ENCODE measurements at places on chromosomes 11 and 22.
A peak's percentile ranks its signal among the peaks of the same experiment; 100 is the strongest.

DNA sequence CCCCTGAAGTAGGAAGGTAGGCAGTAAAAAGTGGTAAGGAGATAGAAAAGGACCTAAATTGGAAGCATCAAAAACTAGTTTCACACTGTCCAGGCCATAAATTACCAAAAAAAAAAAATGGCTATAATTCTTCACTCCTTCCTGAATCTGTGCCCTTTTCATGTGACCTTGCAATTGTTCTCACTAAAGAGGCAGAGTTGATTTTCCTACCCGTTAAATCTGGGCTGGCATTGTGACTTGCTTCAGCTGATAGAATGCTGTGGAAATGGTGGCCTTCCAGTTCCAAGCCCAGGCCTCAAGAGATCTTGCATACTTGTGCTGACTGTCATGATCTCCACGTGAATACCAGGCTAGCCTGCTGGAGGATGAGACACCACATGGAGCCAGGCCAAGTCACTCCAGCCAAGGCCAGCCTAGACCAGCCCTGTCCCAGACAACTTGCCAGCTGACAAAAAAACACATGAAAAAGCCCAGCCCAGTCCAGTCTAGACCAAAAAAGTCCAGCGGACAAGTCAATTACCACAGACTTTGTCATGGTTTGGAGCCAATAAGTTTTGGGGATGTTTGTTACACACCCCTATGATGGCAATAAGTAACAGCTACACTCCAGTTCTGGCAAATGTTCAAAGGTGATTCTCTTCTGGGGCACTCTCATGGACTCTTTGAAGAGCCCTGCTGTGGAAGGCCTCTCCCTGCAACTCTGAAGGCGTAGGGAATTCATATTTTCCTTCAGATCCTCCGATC, 51.4 kb upstream of the NUP50 start:
- no peak for DNase-seq

GRCh38 chr11:86052693-86053641, 15.9 kb downstream of the PICALM start:
- DNase-seq: no peak

DNA sequence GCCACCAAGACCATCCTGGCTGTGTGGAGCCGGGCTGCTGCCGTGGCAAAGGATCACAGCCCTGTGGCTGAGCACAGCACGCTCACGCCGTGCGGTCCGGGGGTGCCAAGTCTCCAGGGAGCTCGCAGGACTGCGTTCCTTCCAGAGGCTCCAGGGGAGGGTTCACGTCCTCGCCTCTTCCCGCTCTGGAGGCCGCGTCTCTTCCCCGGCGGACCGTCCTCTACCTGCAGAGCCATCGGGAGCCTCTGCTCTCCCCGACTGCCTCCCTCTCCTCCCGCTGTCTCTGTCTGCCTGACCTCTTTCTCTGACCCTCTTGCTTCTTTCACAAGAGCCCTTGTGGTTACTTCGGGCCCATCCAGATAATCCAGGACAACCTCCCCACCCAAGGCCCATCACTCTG, 11.4 kb upstream of the MUC5AC start:
- DNase-seq: no peak

DNA sequence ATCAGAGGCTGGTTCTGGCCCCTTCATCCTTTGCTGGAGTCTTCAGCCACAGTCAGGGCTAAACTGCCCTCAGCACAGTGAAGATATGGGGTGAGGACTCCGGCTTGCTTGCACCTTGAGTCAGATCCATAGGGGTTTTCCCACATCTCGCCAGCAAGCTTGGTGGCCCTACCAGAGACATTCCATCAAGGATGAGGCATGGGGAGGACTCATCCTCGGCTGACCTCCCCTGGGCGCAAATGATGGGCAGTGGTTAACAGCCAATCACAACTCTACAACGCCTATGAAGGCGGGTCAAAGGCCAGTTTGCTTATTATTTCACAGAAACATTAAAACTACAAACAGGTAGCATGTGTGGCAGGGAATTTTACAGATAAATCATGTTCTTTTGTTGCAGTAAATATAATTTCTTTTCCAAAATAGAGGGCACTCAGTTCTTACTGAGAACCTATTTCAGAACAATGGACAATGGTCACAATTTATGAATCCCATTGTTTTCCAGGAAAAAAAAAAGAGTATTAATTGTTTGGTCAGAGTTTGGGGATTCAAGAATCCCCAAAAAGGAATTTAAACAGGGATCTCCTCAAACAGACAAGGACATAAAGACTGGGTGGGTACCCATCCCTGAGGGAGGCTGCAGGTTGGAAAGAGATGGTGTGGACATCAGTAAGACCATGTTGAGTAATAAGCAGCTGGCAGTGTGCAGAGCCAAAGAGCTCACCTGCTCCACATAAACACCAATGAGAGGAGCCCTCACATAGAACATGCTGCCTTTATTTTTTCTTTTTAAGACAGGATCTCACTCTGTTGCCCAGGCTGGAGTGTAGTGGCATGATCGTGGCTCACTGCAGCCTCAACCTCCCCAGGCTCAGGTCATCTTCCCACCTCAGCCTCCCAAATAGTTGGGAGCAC, 14.8 kb downstream of the PLAAT3 start:
- DNase-seq: peak; percentile 67

DNA sequence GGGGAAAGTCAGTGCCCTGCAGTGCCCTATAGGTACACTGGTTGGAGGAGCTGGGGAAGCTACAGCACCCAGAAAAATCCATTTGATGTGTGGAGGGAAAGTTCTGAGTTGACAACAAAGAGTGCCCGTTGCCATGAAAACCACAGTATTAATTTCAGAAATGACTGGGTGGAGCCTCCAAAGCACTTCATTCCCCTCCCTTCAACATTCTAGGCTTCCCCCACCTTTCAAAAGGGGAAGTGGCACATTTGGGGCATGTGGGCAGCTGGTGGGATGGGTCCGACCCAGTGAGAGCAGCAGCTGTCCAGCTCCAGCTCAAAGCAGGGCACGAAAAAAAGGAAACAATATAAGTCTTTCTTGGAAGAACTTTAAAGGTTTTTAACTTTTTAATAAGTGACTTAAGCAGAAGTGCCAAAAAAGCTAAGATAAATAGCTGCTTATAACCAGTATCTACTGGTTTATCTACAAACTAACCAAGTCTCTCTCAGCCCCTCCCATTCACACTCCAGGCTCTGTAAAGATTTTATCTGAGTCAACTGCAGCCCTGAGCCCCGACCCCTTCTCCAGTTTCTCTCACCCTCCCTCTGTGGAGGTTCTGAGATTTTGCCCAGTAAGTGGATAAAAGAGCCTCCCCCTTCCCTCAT, 9.0 kb upstream of the AHNAK start:
- peak; percentile 54 for DNase-seq

- no peak for DNase-seq
Measured at GRCh38 chr22:38873469-38874411, 1.7 kb upstream of the CBX6 start.

GRCh38 chr11:64103277-64103985, 62.5 kb downstream of the MACROD1 start:
- no peak for DNase-seq

DNA sequence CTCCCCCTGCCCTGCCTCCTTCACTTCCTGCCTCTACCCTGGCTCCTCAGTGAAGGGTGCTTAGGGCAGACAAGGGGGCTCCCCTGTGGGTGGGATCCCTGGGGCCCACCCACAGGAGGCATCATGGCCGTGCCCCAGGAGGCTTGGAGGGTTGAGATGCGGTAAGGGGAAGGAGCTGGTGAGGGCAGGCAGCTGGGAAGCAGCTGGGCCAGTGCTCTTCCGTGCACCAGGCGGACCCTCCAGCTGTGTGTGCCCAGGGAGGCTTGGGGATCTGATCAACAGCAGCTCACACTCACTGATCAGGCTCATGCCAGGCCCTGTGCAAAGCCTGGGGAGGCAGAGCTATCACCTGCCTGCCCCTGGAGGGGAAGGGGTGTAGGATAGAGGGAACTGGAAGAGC, 59.3 kb upstream of the TTLL12 start:
- no peak for DNase-seq

DNA sequence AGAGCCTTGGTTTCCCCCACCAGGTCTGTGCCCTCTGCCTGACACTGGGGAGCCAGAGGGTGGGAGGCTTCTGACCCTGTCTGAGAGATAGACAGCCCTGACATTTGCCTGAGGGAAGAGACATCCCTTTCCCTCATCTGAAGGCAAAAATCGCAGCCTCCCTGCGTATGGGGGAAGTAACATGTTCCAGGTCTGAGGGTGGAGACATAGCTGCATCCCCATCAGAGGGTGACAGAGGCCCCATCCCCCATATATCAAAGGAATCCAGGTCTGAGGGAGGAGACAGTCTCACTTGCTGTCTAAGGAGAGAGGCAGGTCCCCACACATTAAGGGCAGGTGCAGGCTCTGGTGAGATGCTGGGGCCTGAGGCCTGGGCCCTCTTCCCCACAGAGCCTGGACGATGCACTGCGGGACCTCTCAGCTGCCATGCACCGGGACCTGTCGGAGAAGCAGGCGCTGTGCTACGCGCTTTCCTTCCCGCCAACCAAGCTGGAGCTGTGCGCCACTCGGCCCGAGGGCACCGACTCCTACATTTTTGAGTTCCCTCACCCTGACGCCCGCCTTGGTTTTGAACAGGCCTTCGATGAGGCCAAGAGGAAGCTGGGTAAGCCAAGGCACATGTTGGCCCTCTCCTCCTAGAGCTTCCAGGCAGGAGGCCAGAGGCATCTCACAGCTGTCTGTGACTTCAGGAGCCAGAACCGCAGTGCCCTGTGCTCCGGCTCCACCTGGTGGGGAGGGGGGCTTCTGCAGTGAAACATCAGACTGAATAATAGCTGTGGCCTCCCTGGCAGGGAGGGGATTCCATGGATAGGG, 16.1 kb upstream of the RELT start:
- no peak for DNase-seq

DNA sequence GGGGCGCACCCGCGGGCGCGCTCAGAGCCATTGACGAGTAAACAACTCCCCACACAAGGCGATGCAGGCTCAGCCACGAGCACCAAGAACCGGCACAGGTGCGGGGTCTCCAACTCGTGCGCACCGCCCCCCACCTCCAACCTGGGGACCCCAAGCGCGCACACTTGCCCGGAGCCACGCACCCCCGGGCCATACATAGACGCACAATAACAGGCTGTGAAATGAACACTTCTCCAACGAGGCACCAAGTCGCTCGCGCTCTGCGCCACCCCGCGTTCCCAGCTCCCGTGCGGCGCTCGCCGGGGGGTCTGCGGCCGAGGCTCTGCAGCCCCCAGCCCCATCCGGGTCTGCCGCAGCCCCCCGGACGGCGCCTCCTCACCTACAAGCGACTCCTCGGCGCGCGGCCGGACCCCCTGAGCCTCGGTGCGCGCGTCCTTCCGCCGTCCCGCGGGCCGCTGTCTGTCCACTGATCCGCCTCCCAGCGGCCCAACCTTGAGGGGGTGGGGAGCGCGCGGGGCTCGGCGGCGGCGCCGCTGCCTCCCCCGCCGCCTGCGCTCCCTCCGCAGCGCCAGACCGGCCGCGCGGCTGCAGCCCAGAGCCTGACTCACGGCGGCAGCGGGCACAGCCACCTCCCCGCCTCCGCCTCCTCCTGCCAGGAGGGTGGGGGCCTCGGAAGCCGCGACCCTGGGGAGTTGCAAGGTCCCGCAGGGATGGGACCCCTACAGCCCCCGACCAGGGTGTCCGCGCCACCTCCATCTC, 1.6 kb downstream of the IFITM10 start:
- DNase-seq: no peak

Measured in Ammon's horn (tissue), 1 donor.